ENCODE measurements at places on chromosomes 12 and 14.

GRCh38 chr12:24945039-24945438 is 3.9 kb downstream of the BCAT1 start:
- DNase-seq, result no peak

GRCh38 chr14:28764257-28765160 is 2.1 kb upstream of the FOXG1 start:
- DNase-seq, result peak; percentile 91

- DNase-seq, result no peak
These were observed 82.8 kb downstream of the RIN3 start for GRCh38 chr14:92596331-92596907.

DNA sequence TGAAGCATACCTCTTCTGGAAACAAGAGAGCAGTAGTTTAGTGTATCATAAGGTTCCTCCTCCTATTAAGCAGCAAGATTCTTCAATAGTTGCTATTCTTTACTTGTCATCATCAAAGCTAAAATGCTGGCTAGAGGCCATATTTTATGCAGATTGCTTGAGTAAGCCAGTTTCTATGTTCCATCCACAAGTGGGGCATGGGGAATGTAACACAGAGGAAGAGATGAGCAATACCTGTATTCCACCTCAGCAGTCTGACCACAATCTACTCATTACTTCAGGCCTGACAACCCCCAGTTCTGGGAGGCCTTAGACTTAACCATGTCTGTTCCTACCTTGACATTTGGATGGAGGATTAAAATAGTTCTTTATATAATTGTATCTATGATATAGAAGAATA is 423.6 kb downstream of the BTG1 start:
- DNase-seq, result no peak

GRCh38 chr14:96805956-96806355 is 8.8 kb downstream of the VRK1 start:
- no peak for DNase-seq

DNA sequence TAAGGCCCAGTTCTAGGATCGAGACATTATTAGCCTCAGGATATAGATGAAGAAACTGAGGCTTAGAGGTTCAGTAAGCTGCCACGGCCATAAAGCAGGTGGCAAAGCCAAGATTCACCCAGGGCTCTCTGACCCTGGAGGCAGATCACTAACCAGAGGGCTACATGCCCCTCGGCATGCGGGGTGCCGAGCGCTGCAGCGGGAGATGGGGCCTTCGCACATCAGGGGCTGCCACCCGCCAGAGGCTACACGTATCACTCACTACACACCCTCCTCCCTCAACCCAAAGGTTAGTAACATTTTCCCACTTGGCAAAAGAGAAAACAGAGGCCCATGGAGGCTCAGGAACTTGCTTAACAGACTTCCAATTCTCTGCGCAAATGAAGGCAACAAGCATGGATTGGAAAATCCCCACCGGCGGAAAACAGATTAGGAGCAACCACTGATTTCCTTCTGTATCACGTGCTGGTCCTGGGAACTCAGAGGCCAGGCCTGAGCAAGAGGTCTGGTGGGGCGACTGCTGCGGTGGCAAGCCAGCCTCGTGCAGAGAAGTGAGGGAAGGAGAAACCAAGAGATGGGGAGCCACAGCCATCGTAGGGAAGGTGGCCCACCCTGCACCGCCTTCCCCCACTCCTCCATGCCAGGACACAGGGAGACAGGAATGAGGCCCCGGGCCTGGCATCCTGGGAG is 6.0 kb downstream of the CCDC85C start:
- DNase-seq, result no peak

DNA sequence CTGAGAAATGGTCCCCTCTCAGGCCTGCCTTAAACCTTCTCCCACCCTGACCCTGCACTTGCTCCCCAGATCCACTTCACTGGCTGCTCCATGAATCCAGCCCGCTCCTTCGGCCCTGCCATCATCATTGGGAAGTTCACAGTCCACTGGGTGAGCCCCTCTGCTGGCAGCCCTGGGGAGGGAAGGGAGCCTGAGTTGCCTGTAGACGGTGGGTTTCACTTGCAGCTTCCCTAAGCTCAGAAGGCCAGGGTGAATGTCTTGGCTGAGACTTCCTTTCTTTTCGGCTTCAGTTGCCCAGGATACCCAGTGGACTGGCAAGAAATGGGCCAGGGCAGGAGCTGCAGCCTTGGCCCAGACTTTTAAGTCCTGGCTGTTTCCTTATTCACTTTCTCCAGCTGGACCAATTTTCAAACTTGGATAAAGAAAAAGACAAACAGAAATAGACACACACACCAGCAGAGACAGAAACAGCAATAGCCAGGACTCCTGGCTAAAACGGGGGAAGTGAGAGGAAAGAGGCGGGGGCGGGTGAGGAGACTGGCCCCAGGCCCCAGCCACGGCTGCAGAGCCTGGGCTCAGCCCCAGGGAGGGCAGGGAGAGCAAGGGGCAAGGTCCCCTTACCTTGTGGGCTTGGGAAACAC is 2.0 kb downstream of the AQP6 start:
- no peak for DNase-seq

- no peak for DNase-seq
These were observed 70.0 kb downstream of the SLC38A6 start for GRCh38 chr14:61051051-61051450.

DNA sequence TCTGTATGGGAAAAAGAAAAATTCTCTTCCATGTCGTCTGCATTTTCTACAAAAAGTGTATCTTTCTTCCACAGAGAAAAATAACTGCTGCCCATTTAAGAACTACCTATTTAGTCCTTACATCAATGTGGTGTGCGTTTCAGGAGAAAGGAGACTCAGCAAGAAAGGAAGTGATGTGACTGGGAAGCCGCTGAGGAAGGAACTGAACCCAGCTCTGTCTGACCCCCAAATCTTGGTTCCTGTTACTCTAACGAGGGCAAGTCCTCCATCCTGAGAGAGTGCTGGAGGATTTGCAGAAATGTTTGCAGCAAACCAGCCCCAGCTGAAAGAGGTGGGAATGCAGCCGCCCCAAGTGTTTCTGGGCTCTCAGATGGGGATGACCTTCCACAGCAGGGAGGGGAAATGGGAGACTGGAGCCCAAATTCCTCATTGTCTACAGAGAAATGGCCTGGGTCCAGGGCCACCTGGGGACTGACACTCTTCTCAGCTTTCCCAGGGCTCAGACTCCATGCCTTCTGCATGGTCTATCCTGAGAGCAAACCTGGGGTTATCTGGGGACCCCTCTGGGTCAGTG is 6.7 kb upstream of the MLEC start:
- no peak for DNase-seq

DNA sequence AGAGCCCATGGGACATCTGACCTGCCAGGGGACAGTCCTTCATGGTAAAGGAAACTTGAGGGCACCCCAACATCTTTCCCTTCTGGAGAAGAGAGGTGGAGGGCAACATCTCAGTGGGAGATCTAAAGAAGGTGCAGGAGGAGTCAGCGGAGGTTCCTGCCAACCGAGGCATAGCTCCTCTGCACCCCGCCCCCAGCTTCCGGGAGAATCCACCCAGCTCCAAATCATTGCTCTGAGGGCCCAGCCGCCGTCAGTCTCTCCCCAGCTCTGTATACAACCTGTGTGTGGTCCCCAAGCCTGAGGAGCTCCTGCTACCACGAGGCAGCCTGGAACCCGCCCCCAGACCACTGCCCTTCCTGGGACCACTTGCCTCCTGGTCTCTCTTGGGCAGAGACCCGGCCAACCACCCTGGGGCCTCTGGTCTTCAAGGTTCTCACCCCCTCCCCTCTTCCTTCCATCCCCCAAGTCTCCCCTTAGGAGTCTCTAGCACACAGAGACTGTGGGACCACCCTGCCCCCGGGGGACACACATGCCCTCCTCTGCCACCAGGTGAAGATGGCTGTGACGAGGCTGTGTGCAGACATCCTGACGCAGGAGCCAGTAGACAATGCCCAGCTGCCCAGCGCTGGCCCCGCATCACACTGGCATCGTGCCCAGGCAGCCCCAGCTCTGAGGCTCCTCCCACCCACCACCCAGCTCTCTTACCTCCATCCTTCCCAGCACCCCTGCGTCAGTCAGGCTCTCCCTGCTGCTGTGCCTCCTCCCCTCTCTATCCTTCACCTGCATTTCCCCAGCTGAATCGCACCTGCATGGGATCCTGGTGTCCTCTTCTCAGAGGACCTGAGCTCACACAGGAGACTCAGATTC is 13.0 kb upstream of the NUDT14 start:
- DNase-seq, result peak; percentile 97

DNA sequence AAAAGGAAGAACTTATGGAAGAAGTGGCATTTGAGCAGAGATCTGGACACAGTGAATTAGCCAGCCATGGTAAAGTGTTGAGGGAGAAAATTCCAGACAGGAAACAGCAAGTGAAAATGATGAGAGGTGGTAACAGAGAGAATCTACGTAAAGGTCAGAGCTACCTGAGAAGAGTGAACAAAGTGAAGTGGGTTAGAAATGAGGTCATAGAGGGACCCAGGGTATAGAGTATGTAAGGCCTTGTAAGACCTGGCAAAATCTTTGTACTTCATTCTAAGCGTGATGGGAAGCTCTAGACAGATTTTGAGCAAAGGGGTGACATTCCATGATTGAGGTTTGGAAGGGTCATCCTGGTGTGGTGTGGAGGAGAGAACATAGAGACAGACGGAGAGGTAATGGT is 49.3 kb upstream of the LRRK2 start:
- DNase-seq, result no peak

DNA sequence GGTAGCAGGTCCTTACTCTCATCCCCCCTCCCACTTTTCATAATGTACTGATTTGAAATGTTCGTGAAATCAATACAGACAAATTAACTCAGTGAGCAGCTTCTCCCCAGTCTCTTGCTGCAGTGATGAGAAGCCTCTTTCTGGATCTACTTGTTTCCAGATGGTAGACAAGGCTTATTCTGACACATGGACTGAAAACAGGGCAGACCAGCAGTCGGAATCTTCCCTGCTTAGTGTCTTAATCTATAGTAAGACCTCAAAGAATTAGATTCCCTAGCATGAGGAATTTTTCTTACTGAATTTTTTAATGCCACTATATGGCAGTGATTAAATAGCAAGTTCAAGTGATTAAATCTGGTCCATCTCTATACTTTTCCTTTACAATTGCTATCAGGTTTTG is 120.1 kb downstream of the RGS6 start:
- DNase-seq, result no peak

Data from NCI-H510A treated with DMSO at 0.1 percent for 48 hours (cell line).